CD8-positive, alpha-beta memory T cell (primary cell): ENCODE measurements at places on chromosomes 11 and 22.
A peak's percentile ranks its signal among the peaks of the same experiment; 100 is the strongest.

DNA sequence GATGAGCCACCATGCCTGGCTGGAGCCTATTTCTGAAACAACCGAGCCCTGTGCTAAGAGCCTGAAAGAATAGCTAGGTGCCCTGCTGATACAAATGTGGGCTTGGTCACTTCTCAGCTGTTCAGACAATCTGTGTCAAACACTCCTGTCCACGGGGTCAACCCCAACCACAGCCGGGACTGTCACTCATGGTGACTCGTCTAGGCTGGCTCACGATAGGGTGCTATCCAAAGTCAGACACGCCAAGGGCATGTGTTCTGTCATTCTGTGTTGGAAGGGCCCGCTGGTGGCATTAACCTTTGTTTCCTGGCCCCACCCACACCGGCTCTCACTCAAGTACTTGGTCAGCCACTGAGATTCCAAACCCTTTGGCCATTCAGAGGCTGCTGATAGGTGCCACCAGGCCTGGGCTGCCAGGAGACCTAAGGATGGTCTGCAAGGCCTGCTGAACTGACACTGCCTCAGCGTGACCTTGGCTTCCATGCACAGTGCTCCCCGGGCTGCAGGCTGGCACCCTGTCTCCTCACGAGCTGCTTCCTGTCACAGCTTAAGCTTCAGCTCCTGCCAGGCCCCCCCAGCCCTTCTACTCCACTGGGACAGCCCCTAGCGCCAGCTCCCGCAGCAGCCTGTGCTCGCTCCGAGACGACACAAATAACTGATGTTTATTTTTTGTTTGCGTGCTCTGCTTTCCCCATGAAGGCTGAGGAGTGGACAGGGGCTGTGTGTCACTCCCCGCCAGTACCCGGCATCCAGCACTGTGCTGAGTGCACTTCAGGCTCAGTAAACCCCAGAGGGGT, 14.2 kb upstream of the CDC42BPG start:
- DNase-seq, result peak; percentile 68

- no peak for DNase-seq
Measured at GRCh38 chr11:57499413-57499982, 16.0 kb downstream of the SLC43A1 start.

DNA sequence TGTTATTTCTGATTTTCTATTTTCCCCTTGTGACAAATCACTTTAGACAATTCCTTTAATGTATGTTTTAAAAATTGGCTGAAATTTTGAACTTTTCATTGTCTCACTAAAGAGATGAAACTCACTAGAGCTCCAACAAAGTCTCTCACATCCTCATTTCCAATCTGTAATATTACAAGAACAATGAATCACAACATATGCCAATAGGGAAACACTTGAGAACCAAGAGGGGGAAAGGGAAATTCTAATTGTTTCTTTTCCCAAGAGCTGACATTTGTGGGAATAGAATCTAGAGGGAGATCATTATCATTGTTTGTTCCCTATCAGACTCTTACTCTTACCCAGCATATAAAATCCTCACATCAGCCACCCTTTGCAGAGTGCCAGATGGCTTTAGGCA, 28.2 kb downstream of the OR10D3 start:
- DNase-seq, result no peak

- DNase-seq, result no peak
Measured at GRCh38 chr11:117513666-117514065, 186.0 kb downstream of the CEP164 start.

GRCh38 chr22:50471197-50471847, 3.5 kb downstream of the SBF1 start:
- DNase-seq, result no peak

DNA sequence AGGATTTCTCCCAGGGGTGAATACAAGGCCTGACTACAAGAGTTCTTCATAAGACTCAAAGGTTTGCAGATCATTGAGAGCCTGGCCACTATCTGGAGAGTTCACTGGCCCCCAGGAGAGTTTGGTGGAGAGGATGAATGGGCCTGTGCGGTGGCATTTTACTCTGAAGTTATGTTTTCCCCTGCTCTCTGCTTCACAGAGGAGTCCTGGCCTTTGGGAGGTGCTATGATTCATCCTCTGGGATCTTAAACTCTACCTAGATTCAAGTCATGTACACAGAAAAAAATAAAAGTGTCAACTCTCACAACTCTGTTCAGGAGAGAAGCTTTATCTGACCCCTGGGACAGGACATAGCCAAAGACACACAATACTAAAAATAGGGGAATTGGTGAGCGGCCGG, 159.1 kb upstream of the CARD18 start:
- DNase-seq, result no peak

GRCh38 chr11:4039011-4039410, 55.6 kb upstream of the RRM1 start:
- no peak for DNase-seq

GRCh38 chr11:78379039-78379670, 38.5 kb downstream of the GAB2 start:
- no peak for DNase-seq

DNA sequence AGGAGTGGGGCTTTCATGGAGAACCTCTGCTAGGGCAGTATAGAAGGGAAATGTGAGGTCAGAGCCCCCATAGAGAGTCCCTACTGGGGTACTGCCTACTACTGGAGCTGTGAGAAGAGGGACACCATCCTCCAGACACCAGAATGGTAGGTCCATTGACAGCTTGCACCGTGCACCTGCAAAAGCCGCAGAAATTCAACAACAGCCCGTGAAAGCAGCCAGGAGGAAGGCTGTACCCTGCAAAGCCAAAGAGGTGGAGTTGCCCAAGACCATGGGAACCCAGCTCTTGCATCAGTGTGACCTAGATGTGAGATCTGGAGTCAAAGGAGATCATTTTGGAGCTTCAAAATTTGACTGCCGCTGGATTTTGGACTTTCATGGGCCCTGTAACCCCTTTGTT, 245.6 kb downstream of the TENM4 start:
- no peak for DNase-seq

- DNase-seq, result no peak
Measured at GRCh38 chr22:34579519-34579918, 486.4 kb upstream of the ISX start.

DNA sequence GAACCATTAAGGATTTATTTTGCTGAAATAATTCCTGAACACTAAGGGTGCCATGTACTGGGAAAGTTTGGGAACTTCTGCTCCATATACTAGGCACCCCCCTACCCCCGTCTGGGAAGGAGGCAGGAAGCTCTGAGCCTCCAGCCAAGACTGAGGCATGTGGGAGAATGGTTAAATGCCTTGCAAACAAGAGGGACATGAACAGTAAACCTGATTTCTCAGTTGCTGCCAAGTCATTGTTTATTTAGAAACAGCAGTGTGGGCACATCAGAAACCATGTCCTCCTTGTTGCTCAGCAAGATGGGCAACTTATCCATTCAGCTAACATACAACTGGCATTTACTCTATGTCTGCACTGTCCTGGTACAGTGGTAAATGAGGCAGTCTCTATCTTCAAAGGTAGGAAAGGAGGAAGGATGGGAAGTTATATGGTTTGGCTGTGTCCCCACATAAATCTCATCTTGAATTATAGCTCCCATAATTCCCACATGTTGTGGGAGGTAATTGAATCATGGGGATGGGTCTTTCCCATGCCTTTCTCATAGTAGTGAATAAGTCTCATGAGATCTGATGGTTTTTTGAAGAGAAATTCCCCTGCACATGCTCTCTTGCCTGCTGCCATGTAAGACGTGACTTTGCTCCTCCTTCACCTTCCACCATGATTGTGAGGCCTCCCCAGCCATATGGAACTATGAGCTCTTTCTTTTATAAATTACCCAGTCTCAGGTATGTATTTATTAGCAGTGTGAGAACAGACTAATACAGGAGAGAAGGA, 459.1 kb downstream of the MIAT start:
- no peak for DNase-seq

- DNase-seq, result no peak
Measured at GRCh38 chr22:48864748-48865147, 962.9 kb downstream of the BRD1 start.

- no peak for DNase-seq
Measured at GRCh38 chr11:73480677-73481076, 104.5 kb downstream of the RELT start.

DNA sequence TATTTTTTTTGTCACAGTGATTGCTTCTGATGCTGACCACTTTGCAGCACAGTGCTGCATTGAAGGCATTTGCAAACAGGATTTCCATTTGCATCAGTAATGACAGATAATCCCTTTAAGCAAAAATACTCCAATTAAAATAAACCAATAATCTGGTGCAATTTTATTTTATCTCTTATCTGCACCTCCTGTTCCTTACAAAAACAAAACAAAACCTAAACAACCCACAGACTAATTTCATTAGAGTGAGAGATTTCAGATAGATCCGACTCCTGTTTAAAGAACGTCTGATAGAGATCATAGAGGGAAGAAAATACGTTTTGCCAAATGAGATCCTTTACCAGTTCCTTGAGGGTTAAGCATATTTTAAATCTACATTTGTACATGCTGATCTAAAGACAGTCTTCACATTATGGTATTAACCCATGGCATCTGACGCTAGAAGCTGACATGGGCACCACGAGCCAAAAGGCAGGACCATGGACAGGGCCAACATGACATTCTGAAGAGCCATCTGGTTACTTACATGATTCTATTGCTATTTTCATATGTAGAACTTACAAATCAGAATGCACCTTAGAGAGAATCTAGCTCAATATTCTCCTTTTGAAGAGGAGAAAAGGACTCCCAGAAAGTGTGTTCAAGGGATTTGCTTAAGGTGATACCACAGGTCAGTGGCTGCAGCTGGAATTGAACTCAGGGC, 286.2 kb upstream of the NARS2 start:
- DNase-seq, result no peak

- no peak for DNase-seq
Measured at GRCh38 chr11:112100462-112100861, 13.8 kb downstream of the SDHD start.

DNA sequence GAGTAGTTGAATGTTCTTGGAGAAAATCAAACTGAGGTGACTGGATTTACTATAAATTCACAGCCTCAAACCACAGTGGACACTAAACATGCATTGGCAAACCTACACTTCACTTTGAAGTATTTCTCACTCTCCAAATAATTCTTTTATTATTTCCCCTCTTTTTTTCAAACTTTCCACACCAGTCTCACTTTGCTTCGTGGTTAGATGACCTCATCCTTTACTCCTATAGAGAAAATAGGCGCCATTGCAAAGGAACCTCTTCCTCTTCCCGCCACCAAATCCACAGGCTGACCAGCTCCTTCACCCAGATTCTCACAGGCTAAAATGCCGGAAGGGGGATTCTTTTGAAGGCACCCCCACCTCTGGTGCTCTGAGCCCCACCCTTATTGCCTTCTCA, 33.4 kb downstream of the HTR3A start:
- DNase-seq, result no peak

GRCh38 chr11:59289356-59290181, 69.1 kb upstream of the OR5AN1 start:
- DNase-seq, result no peak

DNA sequence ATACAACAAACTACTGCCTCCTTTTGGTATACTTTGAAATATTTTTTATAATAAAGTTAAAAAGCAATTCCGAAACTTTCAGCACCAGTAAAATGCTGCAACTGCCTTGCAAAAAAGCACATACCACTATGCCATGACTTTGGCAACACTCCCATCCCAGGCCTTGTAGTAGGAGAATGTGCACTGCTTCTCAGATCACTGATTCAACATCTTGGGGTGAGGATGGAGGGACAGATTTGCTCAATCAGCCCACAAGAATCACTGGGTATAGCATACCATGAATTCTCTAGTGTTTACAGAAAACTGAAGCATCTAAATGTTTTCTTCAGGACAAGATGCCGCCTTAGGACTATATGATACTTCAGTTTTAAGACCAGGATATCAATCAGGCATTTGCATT, 14.9 kb downstream of the EIF4ENIF1 start:
- no peak for DNase-seq

- no peak for DNase-seq
Measured at GRCh38 chr11:31798554-31799434, 12.3 kb downstream of the PAX6 start.

GRCh38 chr11:126518972-126519690, 163.6 kb downstream of the ST3GAL4 start:
- no peak for DNase-seq

- no peak for DNase-seq
Measured at GRCh38 chr11:1304380-1304779, 5.1 kb downstream of the TOLLIP start.
